Mucosa of gallbladder (tissue), 1 donor: ENCODE measurements at places on chromosomes 1 and 21. TPM values are rescaled to one million over a fixed set of nuclear protein-coding genes. Genes with fewer than 3 reads are reported as not detected.
A peak's percentile ranks its signal among the peaks of the same experiment; 100 is the strongest.

Gene TCP10L
- 2.1 TPM for total RNA-seq

- peak; percentile 45 for DNase-seq
Observed at GRCh38 chr1:54017979-54018378, at the start of gene LDLRAD1. TSS of gene LDLRAD1 (minus strand) at chr1:54018186. CDS start at chr1:54018112, 74 bp downstream.

DNA sequence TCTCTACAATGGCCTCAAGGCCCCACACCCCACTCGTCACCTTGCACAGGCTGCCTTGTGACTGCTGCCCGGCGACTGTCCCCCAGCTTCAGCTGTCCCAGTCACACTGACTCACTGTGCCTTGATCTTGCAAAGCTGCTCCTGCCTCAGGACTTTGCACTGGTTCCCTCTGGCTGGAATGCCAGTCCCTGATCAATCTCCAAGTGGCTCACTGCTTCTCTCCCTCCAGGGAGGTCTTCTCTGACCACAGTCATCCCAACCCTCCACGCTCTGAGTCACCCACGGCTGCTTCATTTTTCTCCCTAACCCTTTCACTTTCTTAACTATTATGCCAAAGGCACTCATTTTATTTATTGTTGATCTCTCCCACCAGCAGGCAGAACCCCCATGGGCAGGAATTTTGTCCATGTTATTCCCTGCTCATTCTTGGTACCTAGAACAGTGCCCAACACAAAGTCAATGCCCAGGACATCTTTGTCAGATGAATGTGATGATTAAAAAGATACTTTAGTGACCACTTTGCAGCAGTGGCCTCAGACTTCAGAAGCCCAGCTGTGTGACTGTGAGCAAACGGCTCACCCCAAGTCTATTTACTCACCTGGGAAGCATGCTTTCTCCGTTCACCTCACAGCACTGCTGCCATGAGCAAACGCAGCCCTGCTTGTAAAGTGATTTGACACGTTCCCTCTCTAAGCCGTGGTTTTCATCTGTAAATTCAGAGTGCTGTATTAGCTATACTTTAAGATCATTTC is 53.4 kb downstream of the ZBTB18 start:
- DNase-seq = peak; percentile 56

Gene TMEM51
- total RNA-seq = 43.7 TPM

- DNase-seq = no peak
Observed at GRCh38 chr1:64550946-64551605, 81.1 kb downstream of the CACHD1 start.

- DNase-seq = no peak
Observed at GRCh38 chr1:105100102-105100501, 1350.4 kb downstream of the AMY1C start.

DNA sequence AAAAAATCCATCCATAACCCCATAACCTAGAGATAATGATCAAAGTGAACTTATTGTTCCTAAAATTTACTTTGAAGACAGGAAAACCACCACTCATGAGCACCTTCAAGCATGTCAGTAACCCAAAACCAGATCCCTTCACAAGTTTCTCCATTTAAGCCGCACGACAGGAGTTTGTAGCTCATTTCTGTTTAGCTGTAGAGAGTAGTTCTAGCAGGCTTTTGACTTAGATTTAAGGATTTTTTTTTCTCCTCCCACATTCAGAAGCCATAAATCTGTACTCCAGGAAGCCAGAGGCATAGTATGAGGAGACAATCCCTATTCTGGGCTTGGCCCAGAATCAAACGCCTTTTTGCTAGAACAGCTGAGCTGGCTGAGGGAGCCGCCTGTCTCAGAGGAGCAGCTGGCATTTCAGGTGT is 25.6 kb downstream of the TOMM20 start:
- DNase-seq = no peak

Gene ZFP69
- 3.3 TPM for total RNA-seq

DNA sequence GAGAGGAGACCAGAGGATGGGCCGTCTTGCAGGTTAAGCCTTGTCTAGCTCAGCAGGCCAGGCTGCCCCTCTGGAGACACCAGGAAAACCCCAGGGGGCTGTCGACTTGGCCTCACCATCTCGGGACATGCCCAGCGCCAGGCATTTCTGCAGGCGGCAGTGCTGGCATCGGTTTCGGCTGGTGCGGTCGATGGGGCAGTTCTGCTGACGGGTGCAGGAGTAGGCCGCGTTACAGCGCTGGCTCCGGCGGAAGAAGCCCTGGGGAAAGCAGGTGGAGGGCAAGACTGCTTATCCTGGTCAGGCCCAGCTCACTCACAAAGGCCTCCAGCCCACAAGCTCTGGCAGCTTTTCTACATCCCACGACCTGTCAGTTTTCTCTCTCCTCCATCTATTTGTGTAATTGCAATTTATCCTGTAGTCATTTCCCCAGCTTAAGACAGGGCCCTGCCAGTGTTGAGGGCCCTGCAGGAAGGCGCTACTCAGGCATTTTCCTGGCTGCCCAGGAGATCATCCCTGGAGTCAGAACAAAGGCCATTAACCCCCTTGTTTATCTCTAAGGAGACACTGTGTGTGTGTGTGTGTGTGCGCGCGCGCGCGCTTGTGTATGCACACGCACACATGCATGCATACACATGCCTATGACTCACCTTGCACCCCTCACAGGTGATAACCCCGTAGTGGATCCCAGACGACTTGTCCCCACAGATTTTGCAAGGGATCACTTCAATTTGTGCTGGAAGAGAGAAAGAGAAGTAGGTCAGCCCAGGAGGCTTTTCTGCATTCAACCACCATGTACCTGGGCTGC is 11.5 kb upstream of the LINGO4 start:
- DNase-seq = no peak
